ENCODE measurements at places on chromosomes 7 and 10.

GRCh38 chr10:52440612-52441285, 126.7 kb downstream of the DKK1 start:
- DNase-seq = no peak

- DNase-seq = no peak
Measured at GRCh38 chr7:94323844-94324243, 70.9 kb upstream of the COL1A2 start.

DNA sequence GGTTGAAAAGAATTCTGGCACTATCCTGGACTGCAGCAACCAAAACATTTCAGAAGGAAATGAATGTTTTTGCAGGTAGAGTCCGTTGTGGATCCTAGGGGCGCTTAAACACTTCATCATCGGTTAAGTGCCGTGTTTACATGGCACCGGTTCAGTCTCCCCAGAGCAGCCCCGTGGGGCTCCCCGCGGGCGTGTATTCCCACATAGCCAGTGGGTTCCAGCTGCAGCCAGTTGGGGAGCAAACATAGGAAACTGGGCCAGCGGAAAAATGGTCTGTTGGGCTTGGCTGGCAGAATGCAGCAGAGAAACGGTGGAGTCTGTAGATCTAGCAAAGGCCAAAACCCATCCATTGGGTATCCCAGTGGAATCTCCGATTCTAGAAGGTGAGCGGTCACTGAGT, 113.0 kb upstream of the SH2B2 start:
- DNase-seq = no peak

DNA sequence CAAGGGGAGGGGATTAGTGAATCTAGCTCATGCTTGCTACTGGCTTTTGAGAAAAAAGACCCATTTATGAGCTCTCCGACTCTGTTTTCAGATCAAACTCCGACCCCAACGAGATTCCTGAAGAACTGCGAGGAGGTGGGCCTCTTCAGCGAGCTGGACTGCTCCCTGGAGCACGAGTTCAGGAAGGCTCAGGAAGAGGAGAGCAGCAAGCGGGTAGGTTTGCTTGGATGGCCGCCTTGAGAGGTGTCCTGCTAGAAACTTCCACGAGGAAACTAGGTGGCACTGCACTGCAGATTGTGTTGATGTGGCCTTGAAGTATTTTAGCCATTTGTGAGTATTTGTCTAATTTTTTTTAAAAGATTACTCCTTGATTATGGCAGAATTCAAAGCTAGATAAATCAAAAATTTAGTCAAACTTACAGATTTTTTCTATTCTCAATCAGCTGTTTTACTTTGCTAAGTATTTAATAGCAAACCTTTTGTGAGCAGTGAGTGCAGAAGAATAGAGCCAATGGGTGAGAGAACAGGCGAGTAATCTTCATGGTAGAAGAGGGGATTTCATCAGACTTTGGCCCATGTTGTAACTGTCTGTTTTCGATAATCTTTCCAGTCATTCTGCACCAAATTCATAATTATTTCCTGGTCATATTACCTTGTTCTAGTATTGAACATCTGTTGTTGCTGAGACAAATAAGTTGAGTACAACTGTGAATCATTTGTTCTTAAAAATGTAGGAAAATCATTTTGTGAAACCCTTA, 95.4 kb downstream of the CREB5 start:
- no peak for DNase-seq
